ENCODE measurements at places on chromosomes 13 and 19.

DNA sequence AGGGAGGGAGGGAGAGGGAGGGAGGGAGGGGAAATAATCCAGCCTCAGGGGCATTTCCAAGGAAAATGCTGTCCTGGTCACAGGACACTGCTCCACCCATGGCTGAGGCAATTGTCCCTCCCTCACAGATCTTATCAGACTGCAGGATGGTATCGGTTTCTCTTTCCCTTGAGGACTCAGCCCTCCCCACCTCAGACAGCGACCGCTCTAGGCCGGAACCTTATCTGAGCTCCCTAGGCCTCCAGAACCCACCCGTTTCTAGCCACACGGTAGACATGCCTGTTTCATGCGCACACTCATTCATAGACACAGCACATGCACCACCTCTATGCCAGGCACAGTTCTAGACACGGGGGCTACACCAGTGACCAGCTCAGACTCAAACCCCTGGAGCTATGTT, 10.0 kb upstream of the IZUMO2 start:
- no peak for DNase-seq

DNA sequence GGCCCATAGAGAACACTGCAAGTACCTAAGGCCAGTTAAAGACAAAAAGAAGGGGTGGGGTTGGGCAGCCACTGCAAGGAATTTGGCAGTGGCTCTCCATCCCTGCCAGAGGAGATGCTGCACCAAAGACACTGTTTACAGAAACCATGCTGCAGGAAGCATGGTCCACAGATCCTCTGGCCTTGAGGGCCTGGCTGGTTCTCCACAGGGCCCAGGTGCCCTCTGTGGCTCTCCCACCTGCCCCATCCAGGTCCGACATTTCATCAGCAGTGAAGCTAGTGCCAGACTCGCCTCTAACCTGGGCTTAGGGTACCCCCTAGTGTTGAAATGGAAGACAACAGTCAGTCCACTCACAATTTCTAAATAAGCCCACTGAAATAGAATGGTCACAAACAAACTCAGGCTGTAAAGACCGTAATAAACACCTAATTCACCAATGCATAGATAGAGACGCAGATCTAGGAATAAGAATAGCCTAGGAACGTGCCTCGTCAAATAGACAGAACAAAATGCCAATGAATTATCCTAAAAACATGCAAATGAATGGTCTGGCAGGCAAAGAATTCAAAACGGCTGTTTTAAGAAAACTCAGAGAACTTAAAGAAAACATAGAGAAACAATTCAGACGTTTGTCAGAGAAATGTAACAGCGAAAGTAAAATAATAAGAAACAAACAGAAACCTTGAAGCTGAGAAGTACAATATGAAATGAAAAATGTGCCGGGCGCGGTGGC, 23.3 kb downstream of the LYPD4 start:
- DNase-seq = peak; percentile 48

- DNase-seq = no peak
Observed at GRCh38 chr13:101140936-101141335, 275.4 kb downstream of the NALCN start.

- no peak for DNase-seq
Observed at GRCh38 chr19:14022469-14022868, 5.5 kb upstream of the RLN3 start.

DNA sequence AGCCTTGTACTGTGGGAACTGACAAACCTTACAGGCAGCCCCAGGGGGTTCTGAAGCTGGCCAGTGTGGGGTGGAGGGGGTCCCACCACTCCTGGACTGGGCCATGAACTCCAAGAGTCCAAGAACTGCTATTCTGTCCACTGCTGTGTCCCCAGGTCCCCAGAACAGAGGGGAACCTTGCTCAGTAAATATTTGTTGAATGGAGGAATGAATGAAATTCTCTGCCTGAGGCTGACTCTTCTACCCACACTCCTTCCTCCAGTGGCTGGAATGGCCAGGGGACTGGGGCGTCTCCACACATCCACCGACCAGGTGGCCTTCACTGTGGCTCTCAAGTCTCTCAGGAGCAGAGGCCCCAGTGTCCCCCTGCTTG, 11.6 kb downstream of the WIZ start:
- DNase-seq = no peak

GRCh38 chr13:80047406-80047805, 293.5 kb downstream of the SPRY2 start:
- DNase-seq = no peak

GRCh38 chr13:105814219-105814901, 721.1 kb downstream of the EFNB2 start:
- DNase-seq = no peak

DNA sequence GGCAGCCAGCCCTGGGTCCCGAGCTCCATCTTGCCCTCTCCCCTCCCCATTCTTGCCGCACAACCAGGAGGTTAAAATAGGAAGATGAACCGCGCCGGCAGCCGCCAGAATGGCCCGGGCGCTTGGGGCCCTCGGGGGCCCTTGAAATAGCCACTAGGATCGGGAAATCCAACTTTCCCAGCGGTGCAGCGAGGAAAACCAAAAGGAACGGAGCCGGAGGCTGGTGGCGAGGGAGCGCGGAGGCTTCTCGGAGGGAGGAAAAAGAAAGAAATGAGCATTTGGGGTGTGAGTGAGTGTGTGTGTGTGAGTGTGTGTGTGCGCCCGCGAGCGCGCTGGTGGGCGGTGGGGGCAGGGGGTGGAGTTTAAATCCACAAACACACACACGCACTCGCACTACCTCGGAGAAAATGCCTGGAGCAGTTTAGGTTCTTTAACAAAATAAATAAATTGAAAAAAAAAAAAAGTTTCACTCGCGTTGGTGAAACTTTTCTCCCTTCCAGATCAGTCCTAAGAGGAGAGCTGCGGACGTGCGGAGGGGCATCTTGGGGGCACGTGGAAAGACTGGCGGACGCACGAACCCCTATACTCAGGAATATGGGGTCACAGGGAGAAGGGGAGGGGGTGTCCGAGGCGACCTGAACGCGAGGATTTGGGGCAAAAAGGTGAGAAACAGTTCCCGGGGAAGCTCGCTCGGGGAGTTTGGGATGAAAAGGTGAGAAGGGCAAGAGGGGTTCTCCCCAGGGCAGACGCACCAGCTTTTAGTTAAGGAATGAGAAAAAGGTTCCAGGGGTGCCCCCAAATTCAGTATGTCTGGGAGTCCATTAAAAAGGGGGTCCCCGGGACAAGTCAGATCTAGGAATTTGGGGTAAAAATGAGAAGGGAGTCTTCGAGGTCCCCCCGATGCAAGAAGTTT, 1.3 kb downstream of the RFX2 start:
- peak; percentile 73 for DNase-seq

DNA sequence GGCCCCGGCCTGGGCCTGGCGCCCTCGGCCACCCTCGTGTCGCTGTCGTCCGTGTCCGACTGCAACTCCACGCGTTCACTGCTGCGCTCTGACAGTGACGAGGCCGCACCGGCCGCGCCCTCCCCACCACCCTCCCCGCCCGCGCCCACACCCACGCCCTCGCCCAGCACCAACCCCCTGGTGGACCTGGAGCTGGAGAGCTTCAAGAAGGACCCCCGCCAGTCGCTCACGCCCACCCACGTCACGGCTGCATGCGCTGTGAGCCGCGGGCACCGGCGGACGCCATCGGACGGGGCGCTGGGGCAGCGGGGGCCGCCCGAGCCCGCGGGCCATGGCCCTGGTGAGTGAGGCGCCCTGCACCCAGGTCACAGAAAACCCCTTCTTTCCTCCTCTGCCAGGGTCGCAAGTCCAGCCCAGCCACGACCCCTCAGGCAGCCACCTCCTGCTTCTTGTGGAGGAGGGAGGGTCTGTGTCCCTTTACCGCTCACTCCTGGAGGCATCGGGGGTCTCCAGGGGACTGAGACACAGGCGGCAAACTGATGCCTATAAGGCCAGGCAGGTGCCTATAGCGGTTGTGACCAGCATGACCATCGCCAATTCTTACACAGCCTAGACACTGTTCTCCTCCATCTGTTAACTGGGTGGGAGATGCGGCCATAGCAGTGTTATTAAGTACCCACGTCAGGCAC, 4.2 kb downstream of the TTC9B start:
- DNase-seq = no peak

DNA sequence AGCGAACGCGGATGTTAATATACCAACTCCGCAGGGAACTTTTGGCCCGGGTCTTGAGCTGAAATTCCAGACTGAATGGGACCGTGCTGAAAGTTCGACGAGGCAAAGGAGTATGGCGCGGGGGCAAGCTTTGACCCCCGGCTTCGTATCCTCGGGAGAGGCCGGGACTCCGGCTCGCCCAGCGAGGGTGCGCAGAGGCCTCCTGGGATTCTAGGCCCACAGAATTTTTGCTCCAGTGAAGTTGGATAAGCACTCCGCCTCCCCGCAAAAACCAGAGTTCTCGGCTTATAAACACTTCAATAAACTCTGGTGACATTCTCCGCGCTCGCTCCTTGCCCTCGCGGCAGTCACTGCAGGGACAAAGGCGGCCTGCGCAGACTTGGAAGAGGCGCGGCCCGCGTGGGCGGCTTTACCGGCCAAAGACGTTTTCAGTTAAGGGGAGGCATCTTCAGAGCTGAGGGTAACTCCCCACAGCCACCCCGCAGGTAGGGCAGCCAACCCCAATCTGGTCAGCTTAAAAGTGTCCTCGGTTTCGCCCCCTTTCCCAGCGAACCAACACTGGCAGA, 112.6 kb downstream of the KCNRG start:
- no peak for DNase-seq

- no peak for DNase-seq
Observed at GRCh38 chr13:70415136-70415535, 306.9 kb upstream of the KLHL1 start.

- no peak for DNase-seq
Observed at GRCh38 chr13:40814803-40815202, 25.4 kb downstream of the SLC25A15 start.

DNA sequence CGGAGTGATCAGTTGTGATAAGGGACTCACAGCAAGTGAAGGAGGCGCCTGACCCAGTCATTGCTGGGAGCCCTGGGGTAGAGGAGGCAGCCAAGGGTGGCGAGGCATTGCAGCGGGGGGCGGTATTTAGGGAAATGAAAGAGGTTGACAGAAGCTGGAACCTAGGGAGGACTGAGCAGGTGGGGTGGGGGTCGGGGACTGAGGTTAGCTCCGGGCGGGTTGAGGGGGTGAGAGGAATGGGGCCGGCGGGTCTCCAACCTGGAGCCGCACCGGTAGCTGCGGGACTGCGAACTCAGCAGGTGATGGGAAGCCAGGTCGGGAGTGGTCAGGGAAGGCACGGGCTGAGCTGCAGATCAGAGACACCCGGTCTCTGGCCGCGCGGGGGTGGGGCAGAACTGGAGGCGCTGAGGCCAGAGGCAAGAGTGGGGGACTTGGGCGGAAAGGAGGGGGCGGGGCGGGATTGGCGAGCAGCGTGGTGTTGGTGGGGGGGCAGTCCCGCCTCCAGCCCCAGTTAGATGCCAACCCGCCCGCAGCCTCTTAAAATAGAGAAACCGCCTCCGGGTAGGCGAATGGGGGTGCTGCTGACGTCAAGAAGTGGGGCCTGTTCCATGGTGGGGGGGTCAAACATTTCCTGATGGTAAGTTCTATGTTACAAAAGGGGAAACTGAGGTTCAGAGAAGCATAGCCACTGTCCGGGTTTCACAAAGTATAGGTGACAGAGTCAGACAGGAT, 1.5 kb downstream of the MAST3 start:
- DNase-seq = peak; percentile 10

DNA sequence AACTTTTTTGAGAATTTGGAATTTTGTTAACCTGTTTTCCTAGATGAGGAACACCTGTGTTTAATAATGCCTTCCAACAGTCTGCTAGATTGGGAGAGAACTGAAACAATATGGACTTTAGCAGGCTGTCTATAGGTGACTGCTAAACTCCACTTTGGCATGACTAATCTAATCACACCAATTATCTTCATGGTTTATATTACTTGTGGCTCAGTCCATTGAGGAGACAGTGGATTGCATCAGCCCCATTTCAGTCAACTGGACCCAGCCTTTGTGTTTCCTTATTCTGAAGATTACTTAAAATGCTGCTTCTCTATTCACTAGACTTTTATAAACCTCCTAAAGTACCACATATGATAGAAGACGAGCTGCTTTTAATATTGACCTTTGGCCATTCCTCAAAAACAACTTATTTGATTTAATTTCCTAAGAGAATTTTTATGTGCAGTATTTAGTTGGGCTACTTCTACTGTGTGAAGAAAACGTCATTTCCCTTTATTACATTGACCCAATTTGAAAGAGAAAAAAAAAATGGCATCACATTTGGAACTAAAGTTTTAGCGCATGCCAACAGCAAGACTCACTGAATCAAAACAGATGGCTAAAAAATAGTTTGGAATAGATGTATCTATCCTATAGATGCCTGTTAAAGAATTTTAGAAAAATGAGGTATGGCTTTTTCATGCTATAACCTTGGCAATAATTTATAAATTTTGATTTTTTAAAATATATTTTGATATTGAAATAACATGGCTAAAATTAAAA, 295.8 kb downstream of the NDFIP2 start:
- no peak for DNase-seq

DNA sequence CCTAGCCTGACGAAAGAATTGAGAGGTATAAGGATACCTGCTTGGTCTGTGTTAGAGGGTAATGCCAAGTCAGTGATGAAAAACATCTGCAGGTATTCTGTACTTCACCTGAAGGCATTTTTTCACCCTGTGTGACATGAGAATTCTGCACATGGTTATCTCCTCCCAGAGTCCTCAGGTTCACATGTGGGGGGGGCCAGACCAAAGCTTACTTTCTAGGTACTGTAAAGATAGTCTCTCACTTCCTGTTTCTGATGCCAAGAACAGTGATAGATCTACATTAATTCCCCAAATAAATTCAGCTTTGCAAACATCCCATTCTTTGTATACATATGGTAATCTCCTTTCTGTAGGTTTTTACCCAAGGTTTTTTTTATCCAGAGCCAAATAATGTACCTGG, 53.4 kb downstream of the GPC6 start:
- no peak for DNase-seq

DNA sequence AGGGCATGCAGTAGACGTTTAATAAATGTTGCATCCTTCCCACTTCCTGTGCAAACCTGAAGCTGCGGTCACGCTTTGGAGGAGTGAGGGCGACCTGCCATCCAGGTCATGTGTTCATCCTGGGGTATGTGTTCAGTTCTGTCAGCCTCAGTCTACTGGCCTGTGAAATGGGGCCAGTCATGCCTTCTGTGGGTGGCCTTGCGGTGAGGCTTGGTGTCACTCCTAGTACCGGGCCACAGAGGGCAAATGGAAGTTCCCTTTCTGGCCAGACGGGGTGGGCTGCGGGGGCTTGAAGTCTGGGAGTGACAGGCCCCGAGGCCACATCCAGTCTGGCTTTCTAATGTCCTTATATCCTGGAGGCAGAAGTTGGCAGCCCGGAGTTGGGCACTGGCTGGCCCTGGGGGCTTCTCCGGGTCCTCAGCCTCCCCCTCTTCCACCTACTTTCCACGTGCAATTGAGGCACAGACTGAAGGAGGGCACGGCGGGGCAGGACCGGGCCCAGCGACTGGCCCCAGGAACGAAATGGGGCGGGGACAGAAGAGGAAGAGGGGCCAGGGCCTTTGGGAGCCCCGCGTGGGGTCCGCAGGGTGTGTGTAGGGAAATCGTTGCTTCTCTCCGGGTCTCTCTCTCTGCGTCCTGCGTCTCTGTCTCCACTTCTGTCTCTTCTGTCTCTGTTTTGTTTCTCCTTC, 11.1 kb downstream of the PDE4A start:
- peak; percentile 54 for DNase-seq

GRCh38 chr13:43850873-43851272, 28.7 kb downstream of the CCDC122 start:
- no peak for DNase-seq

- DNase-seq = peak; percentile 32
Observed at GRCh38 chr19:1401138-1401888, at the start of gene GAMT. Gene GAMT, minus strand, starts transcription at chr19:1401542. Its CDS starts 66 bp downstream, at chr19:1401476.
